Fibroblast of skin of scalp (primary cell): ENCODE measurements at places on chromosomes 13 and 19.

- no peak for DNase-seq
These were observed 1.4 kb upstream of the SLC7A9 start for GRCh38 chr19:32870981-32871451.

- DNase-seq = no peak
These were observed 5.2 kb downstream of the FAM124A start for GRCh38 chr13:51227404-51227803.

DNA sequence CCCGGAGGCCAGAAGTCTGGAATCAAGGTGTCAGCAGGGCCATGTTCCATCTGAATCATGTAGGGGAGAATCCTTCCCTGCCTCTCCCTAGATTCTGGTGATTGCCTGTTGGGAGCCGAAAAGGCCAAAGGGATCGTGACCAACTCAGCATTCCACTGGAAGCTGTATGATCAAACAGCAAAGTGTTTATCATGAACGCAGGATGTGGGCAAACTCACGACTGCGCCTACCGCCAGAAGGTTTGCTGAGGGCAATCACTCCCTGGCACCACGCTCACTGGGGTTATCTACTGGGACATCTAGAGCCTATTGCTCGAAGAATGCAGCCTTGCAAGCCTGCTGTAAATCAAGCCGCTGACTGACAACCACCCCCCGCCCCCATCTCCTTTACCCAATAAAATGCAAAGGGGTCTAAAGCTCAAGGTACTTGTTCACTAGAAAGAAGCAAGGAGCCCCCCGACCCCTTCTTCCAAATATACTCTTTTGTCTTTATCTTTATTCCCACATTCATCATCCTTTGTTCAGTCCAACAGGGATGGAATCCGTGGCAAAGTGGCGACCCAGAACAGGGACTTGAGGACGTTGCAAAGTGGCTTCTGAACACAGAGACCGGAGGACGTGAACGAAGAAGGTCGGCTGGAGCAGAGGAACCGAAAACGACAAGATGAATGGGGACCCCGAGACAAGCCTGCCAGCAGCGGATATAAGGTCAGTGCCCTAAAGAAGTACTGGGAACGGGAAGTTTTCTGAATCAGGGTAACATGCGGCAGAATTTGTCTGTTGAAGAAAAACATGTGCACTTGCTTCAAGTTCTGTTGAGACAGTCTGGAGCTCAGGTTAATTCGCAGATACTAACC, 16.8 kb downstream of the CLEC4M start:
- DNase-seq = no peak

GRCh38 chr13:46622630-46623256, 69.8 kb downstream of the LRCH1 start:
- peak; percentile 85 for DNase-seq

GRCh38 chr13:35617420-35617819, 140.9 kb upstream of the MAB21L1 start:
- DNase-seq = no peak

- no peak for DNase-seq
These were observed 546.6 kb downstream of the KCTD12 start for GRCh38 chr13:76339649-76340048.

GRCh38 chr13:39099231-39099630, 61.0 kb downstream of the NHLRC3 start:
- no peak for DNase-seq

DNA sequence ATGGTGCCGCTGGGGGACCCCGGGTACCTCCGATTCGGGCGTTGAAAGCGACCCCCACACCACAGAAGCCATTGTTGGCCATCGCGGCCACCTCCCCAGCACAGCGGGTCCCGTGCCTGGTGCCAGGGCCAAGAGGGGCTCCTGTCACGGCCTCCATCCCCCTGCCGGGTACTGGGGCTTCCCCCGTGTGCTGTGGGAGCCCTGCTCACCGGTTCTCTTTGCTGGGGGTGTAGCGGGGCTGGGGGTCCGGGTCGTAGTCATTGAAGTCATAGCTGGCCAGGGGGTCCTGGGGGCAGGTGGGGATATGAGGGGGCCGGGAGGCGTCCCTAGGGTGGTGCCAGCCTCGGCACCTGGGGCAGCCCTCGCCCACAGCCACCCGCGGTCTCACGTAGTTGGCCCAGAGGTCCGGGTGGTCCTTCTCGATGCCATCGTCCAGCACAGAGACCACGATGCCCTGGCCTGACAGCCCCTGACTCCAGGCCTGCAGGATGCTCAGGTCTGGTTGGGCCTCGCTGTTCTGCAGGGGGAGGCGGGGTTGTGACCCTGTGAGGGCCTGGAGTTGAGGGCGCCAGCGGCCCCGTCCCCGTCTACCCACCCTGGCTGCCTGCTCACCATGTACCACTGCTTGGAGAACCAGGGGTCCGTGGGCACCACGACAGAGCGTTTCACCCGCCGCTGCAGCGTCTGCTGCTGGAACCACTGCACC, 2.4 kb downstream of the PCSK4 start:
- no peak for DNase-seq

- DNase-seq = peak; percentile 78
These were observed 20.8 kb upstream of the ERCC1 start for GRCh38 chr19:45444318-45445041.

DNA sequence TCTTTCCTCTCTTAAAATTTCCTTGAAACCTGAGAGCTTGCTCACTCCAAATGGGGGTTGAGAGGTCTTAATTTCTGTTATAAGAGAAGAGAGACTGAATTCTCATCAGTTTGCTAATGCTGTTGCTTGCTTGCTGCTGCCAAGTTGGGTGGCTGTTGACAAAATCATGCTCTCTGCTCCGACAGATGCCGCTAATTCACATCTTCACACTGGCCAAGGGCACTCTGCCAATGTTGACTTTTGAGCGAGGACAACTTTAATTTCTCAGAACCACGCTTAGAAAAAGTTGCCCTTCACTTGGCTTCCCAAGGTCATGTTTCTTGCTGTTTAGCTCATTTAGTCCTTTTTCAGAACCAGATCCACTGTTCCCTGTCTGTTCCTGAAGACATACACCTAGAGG, 402.9 kb downstream of the HS6ST3 start:
- no peak for DNase-seq

GRCh38 chr19:12224676-12225075, 61.8 kb downstream of the ZNF136 start:
- DNase-seq = no peak

DNA sequence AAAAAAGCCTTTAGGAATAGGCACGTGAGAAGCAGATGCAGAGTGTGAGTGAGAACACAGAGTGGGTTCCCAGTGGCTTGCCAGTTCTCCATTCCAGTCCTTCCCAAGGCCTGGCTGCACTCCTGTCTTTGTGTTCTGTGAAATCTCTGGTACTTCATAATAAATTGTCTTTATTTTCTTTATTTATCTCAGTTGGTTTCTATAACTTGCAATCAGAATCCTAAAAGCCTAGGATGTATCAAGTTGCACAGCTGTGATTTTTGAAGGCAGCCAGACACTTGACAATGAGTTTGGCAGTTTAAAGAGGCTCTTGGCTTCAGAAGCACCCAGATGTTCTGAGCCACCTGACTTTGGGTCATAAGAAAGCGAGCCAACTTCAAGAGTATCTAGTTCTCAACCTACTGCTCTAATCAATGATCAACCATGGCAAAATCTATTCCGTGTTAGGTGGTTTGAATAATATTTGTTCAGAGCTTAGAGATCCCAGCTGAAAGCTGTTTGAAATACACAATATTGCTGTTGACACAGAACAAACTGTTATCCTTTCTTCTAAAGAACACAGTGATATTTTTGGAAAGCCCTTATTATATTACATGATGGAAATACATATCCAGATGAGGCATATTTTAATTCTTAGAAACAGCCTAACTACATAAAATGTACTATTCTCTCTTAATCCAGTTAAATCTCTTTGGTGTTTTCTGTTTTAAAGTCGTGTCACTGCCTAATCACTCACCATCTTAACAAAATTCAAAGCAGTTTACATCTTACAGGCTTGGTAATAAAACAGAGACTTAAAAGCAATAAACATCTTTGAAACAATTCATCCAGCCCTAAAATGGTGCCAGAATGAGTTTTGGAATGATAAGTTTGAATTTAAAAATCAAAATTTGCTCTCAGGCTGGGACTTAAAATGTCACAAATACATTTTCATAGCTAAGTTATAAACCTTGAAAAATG, 483.0 kb upstream of the NBEA start:
- DNase-seq = no peak

- no peak for DNase-seq
These were observed 293.7 kb downstream of the PCDH17 start for GRCh38 chr13:57925250-57925649.

GRCh38 chr19:1910177-1910576, 5.0 kb downstream of the ADAT3 start:
- DNase-seq = peak; percentile 32

- DNase-seq = no peak
These were observed 72.3 kb upstream of the RFC3 start for GRCh38 chr13:33745370-33746324.

DNA sequence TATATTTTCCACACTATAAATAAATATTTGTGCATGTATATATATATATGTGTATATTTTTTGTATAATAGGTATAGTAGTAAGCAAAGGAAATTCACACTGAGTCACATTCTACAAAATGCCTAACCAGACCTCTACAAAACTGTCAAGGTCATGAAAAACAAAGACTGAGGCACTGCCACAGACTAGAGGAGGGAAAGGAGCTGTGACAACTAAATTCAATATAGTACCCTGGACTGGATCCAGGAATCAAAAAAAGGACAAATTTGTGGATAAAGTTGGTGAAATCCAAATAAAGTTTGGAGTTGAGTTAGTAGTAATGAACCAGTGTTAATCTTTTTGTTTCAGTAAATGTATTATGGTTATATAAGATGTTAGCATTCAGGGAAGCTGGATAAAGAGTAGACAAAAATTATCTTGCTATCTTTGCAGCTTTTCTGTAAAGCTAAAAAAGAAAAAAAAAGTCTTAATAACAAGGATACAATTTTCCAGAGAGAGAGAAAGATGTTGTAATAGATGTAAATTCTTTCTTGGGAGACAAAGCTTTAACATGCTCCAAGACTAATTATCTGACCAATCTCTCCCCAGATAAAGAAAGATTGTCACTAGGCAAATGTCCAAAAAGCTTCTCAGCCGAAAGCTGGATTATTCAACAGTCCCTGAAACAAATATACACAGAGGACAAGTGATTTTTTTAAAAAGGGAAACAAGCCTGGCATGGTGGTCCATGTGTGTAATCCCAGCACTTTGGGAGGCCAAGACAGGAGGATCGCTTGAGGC, 19.1 kb downstream of the SYDE1 start:
- DNase-seq = no peak

DNA sequence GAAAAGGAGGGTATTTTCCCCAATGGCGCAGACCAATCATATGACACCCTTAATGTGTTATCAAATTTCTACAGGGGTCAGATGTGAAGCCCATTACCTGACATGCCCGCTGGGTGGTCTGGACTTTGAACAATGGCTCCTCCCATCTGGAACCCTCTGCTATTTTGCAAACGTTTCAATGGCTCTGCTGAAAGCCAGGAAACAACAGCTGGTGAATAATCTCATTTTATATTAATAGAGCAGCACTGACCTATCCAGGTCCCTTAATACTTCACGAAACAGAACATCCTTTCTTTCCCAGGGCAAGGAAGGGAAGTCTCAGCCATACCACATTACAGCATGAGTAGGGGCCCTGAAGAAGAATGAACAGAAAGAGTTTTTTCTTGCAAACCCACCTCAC, 20.3 kb upstream of the KPNA3 start:
- DNase-seq = no peak

GRCh38 chr19:49912965-49913685, 15.9 kb upstream of the ATF5 start:
- DNase-seq = no peak

DNA sequence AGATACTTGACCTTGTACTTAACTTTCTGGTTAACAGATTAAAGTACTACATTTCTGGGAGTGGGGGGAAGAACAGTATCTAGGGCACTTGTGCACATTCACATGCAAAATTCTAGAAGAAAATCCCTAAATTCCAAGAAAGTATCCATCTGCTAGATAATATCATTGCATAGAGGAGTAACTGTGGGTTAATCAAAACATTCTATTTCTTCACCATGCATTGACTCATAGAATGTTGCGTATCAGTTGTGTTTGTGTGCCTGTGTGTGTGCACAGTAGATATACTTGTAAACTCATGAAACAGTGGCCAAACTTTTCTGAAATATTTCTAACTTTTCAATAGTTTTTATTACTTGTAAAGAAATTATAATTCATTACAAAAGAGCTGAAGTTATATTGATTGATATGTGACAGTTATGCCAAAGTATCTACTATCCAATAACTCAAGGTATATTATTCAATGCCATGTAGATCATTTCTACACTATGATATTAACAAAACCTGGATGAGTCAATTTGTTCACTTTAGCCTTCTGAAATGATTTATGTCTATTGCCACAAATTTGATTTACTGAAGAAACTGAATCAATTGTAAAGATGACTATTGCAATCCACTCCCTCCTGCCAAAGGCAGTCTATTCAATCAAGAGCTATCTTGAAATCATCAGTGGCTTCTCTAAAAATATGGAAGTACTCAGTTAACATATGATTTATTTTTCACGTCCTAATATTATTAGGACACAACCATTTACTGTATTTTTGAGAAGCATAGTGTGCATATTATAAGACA, 756.7 kb upstream of the ARGLU1 start:
- no peak for DNase-seq

DNA sequence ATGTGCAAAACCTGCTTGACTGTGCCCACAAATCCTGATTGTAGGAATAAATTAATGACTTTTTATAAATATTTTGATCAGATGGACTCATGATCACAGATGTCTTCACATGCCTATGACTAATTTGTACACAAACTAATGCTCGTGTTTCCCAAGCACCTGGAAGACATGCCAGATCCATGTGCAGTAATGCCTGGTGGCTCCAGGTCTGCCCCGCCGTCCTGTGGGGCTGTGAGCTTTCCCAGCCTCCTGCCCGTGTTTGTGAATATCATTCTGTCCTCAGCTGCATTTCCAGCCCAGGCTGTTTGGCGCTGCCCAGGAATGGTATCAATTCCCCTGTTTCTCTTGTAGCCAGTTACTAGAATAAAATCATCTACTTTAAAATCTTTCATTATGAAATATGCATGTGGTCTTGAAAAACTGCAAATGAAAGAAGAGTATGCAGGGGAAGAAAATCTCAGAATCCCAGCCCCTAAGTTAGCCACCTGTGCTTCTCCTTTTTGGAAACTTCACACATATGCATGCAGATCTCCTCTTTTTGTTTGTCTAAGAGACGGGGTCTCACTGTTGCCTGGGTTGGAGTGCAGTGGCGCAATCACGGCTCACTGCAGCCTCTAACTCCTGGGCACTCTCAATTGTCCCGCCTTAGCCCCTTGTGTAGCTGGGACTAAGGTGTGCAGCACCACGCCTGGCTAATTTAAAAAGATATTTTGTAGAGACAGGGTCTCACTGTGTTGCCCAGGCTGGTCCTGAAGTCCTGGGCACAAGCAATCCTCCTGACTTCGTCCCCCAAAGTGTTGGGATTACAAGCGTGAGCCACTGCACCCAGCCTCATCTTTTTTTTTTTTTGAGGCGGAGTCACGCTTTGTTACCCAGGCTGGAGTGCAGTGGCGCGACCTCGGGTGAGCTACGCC, 6.2 kb downstream of the RPL28 start:
- no peak for DNase-seq
